Glomerular endothelial cell (primary cell): ENCODE measurements at places on chromosomes 5 and 9. TPM values are rescaled to one million over a fixed set of nuclear protein-coding genes. Genes with fewer than 3 reads are reported as not detected.

DNA sequence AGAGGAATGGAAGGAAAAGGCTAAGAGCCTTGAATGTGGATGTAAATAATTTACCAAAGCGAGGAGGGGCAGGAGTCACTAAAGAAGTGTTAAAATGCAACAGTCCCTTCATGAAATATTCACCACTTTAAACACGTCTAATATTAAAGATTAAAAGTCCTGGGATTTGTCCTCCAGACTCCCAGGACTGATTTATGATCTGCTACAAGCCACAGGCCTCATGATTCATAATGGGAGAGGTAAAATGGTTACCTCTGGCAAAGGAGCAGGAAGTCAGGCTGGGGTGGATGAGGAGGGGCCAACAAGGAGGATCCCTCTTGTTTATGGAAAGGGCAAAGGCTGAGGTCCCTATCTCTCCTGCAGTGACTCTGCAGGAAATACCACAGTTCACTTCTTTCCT lies 292.4 kb downstream of the TRIM32 start:
- DNase-seq = no peak

DNA sequence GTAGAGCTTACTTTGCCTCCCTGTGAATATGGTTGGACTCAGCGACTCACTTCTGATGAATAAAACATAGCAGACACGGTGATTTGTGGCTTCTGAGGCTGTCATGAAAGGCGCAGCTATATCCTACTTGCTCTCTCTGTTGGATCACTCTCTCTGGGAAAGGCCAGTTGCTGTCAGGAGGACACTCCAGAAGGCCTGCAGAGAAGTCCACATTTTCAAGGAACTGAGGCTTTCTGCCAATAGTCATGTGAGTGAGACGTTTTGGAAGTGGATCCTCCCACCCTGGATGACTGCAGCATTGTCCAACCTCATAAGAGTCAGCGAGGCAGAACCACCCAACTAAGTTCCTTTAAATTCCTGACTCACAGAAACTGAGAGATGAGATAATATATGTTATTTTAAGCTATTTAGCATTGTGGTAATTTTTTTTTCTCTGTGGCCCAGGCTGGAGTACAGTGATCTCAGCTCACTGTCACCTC lies 156.0 kb upstream of the MAST4 start:
- DNase-seq = peak; percentile 57

The DDX41 gene
- total RNA-seq = 102 and 115 TPM in 2 replicates

The CAST gene
- 190 and 199 TPM in 2 replicates for total RNA-seq

The CAAP1 gene
- 11.8 and 17.2 TPM in 2 replicates for total RNA-seq

DNA sequence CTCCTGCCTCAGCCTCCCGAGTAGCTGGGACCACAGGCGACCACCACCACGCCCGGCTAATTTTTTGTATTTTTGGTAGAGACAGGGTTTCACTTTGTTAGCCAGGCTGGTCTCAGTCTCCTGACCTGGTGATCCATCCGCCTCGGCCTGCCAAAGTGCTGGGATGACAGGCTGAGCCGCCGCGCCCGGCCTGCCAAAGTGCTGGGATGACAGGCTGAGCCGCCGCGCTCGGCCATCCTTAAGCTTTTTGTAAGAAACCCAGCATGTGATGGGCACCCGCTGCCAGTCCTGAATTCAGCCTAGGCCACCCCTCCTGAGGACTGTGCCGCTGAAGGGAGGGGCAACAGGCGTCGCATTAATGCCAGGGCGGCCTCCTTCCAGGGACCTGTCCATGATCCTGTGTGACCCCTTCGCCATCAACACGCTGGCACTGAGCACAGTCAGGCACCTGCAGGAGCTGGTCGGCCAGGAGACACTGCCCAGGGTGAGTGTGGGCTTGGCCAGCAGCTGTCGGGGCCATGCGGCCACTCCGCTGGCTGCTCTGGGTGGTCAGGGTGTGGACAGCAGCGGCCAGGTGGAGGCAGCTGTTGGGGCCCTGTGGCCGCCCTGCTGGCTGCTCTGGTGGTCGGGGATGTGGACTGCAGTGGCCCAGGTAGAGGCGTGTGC lies 10.5 kb downstream of the NELFB start:
- no peak for DNase-seq

DNA sequence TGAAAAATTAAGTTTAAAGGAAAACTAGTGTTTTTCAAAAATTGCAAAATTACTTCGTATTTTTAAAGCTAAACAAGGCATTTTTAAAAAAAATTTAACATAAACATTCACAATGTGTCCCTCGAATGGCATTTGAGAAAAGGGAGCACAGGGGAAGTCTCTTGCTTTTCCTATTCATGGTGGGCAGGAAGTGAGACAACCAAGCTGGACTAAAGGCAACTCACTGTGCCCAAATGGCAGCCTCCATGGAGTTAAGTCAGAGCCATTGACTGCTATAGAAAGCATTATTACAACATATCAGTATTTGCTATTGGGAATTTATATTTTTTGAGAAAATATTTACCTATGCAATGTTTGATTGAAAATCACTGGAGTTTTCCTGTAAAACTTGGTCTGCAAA lies 8.3 kb downstream of the HNRNPH1 start:
- DNase-seq = no peak

DNA sequence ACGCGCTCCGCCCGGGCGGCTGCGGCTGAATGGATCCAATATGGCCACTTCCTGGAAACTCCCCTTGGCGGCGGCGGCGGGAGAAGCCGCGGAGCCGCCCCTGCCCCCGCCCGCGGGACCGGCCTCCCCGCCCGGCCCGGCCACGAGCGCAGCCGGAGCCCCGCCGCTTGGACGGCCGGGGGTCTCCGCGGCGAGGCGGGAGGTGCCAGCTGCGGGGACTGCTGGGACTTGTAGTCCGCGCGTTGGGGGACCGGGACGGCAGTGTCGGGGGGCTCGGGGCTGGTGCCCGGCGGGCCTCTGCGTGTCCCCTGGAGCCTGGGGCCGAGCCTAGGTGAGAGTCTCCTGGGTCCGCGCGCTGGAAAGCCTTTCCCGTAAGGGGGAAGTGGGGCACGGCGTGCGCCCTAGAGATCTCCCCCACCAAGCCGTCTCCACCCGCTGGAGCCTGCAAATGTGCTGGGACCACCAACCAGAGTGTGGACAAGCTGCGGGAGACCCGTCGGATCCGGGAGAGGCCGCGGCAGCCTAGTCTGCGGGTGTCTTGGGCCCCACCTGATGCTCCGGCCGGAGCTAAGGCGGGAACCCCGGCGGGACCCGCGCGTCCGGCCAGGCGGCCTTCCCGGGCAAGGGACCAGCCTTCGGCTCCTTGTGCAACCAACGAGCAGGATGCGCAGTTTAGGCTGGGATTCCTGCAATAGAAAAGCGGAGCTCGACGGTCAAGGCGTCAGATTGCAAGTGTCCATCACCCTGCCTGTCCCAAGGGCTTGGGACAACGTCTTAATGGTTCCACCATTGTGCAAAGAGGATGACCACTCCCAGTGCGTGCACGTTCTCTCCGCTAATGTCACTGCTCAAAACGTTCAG lies at the start of gene SEPTIN8:
Gene SEPTIN8, minus strand, starts transcription at position 31 of the 861 bp plus-strand sequence. CDS start 102 bp downstream, outside the sequence.
- no peak for DNase-seq

DNA sequence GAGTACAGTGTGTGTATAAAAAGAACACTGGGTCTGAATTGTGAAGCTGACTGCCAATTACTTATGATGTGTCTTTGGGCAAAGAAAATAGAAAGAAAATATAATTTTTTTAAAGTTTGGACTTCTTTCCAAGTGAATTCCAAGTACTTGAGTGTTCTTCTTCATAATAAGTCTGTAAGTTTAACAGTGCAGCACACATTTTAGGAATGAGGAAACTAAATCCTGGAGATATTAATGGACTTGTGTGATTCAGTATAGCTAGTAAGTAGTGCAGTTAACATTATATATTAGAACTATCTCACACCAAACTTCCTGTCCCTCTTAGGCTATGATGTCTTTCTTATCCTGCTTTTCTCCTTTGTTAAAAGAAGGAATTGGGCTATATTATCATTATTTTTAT lies 1953.8 kb downstream of the MAT2B start:
- no peak for DNase-seq

The PCDHB9 gene
- total RNA-seq = 0.15 and 0.41 TPM in 2 replicates

DNA sequence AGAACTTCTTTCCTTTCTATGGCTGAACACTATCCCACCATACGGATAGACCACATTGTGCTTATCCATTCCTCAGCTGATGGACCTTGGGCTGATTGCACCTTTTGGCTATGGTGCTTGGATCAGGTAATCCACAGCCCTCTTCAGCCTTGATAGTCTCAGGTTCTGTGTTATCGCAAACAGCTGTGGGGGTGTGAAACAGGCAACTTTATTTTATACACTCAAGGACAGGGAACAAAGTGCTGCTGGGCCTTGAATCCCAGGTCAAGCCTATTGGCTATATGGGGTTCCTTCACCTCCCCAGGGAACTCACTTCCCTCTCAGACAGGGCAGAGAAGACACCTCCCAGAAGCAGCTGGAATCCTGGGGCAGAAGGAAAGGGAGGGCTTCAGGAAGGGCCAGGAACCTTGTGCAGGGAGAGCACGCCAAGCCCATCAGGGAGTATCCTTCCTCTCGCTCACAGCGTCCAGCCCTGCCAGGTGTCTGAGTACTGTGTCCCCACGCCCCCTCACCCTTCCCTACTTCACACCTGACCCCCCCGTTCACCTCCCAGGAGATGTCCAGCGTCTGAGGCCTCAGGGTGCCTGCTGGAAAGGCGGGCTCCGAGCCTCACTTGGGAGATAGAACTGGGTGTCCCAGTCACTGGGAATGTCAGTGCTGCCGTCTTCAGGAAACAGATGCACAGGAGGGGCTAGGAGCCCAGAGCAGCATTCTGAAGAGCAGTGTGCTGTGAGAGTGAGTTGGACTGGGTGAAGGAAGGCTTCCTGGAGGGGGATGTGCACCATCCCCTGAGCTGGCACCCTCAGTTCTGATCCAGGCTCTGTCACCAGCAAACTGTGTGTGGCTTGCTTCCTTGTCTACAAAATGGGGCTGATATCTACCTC lies 32.8 kb downstream of the AFAP1L1 start:
- no peak for DNase-seq

GRCh38 chr5:68554571-68555279 lies 339.2 kb downstream of the PIK3R1 start:
- no peak for DNase-seq

GRCh38 chr5:102617191-102618187 lies 118.7 kb upstream of the SLCO6A1 start:
- no peak for DNase-seq

- no peak for DNase-seq
These were observed 459.4 kb downstream of the GADD45G start for GRCh38 chr9:90064248-90064647.

DNA sequence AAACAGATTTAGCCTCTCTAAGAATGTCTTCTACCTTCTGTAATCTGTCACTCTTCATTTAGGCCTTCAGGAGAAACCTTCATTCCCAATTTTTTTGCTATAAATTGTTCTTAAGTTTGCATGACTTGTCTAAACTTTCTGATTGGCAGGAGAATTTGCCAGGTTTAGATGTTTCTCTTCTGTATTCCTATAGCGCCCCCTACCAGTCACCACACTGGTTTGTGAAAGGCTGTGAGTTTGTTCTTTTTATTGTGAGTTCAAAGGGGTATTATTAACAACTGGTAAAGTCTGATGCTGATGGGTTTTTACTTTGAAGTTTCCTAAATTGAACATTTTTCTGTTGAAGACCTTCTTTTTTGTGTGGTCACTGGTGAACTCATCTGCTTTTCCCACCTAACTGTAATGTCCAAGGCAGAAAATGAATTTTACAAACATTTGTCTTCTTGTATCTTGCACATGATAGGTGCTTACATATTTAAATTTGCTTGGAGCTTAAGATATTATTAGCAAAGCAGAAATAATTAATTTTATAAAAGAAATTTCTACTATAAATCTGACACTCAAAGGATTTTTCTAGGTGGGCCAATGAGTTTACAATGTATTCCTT lies 18.4 kb upstream of the F2RL2 start:
- peak; percentile 81 for DNase-seq

- no peak for DNase-seq
These were observed 251.6 kb downstream of the KIAA0825 start for GRCh38 chr5:94366811-94367210.

The CLIC3 gene
- 0.29 and 2.3 TPM in 2 replicates for total RNA-seq

DNA sequence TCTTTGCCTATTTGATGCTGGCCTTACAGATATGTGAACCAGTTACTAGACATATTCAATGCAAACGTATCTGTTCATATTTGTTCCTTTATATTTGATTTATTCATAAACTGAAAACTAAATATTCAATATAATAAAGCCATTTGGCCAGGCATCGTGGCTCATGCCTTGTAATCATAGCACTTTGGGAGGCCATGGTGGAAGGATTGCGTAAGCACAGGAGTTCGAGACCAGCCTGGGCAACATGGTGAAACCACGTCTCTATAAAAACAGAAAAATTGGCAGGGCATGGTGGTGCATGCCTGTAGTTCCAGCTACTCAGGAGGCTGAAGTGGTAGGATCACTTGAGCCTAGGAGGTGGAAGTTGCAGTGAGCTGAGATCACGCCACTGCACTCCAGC lies 49.2 kb upstream of the CTNNAL1 start:
- DNase-seq = no peak

The PCA3 gene
- total RNA-seq = not detected in 2 replicates

DNA sequence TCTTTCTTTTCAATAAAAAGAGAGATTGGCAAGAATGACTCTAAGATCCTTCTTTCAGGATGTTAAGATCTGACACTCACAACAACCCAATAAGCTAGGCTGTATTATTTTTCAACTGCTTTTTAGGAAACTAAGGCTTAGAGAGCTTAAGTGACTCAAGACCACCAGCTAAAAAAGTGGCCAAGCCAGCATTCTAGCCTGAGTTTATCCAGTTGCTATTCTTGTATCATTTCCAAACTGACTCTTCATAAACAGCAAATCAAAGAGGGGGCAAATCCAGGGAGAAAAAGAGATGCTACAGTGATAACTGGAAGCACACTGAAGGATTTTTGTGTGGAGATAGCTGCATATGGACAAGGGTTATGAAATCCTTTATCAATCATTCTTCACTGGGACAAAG lies 47.1 kb downstream of the TMEM252 start:
- no peak for DNase-seq

The ADAMTSL1 gene
- 17.2 and 22.0 TPM in 2 replicates for total RNA-seq

GRCh38 chr9:133526721-133527321 lies 2.1 kb upstream of the MYMK start:
- no peak for DNase-seq

GRCh38 chr5:98602534-98603112 lies 170.8 kb upstream of the RGMB start:
- no peak for DNase-seq

GRCh38 chr5:14327624-14328023 lies 184.5 kb downstream of the TRIO start:
- DNase-seq = no peak

The PLGRKT gene
- total RNA-seq = 13.0 and 25.7 TPM in 2 replicates

DNA sequence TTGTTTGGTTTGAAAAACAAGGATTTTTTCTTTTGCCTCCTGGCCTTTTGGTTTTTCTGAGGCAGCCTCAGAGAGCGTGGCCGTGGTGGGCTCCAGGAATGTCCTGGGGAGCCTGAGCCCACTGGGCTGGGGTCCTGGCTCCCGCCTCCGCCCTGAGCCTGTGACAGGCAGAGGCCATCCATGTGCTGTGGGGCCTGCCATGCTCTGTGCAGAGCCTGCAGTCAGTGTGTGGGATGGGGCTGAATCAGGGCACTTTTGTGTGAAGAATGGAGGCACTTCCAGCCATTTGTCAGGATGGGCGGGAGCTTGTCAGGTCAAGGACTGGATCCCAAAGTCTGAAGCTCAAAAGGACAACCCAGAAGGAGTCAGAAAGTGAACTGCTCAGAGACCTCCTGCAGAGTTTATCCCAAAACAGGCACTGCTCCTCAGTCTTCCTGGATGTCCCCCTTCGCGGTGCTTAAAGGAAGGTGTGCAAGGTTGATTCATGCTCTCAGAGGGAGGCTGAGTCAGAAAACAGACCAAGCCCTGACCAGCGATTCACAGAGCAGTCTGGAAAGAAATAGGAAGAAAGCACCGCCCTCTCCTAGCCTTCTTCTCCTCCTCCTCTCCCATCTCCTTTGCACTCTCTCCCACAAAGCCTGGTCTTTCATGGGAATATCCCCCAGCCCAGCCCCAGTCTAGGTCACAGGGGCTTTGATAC lies 53.2 kb downstream of the MVB12B start:
- DNase-seq = no peak

GRCh38 chr5:74570250-74570649 lies 70.3 kb downstream of the ENC1 start:
- DNase-seq = no peak
